NCI-H1092 treated with DMSO at 0.1 percent for 48 hours (cell line): ENCODE measurements at places on chromosomes 4 and X.

DNA sequence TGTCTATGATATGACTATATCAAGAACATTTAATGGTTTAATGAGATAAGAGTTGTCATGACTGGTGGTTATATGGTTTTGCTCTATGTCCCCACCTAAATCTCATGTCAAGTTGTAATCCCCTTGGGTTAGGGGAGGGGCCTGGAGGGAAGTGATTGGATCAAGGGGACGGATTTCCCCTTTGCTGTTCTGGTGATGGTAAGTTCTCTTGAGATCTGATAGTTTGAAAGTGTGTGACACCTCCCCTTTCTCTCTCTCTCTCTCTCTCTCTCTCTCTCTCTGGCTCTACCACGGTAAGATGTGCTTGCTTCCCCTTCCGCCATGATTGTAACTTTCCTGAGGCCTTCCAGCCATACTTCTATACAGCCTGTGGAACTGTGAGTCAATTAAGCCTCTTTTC, 803.4 kb downstream of the TRIML1 start:
- no peak for DNase-seq

DNA sequence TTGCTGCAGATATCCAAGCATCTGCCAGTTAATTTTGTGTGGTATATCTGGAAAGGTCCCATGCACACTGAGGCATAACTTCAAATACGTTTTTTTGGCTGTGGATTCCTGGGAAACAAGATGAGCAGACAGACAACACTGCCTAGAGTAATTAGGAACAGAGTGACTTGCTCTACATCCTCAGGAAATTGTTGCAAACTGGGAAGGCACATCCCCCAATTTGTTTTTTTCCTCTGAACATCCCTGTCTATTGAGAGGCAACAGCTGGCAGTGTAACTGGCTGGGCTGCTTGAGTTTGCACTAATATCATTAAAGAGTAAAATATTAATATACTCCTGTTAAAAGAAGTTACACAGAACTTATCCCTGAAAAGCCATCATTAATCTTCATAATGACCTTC, 207.7 kb upstream of the SLIT2 start:
- DNase-seq: no peak

DNA sequence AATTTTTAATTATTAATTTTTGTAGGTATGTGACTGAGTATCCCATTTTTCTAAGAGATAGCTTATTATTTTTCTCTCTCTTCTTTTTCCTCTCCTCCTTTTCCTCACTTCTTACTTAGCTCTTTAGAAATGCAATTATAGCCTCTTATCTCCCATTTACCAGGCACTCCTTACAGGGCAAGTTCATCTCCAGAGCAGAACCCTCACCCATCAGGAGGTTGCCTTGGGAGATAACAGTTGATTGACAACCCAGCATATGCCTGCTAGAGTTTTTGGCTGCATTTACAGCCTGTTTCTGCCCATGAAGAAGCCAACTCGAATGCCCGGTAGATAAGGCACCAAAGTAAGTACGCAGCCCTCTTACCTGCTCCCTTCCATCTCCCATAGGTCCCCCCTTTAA, 572.9 kb upstream of the ZFP42 start:
- no peak for DNase-seq

DNA sequence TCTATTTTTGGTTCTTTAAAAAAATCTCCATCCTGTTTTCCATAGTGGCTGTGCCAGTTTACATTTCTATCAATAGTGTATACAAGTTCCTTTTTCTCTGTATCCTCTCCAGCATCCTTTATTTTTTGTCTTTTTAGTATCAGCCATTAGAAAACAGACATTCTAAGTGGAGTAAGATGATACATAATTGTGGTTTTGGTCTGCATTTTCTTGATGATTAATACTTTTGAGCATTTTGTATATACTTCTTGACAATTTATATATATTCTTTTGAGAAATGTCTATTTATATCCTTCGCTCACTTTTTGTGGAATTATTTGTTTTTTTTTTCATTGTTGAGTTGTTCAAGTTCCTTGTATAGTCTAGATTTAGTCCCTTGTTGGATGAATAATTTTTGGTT, 382.2 kb upstream of the SPOCK3 start:
- no peak for DNase-seq

- DNase-seq: peak; percentile 47
These were observed 929 bp downstream of the ZBTB33 start for GRCh38 chrX:120251471-120252011.

GRCh38 chr4:141540643-141541042, 95.7 kb upstream of the IL15 start:
- DNase-seq: no peak

GRCh38 chr4:155047755-155048154, 160.7 kb upstream of the NPY2R start:
- no peak for DNase-seq

GRCh38 chr4:92599044-92599443, 295.3 kb downstream of the GRID2 start:
- no peak for DNase-seq

GRCh38 chr4:130675266-130675665, 1579.3 kb downstream of the C4orf33 start:
- DNase-seq: no peak

DNA sequence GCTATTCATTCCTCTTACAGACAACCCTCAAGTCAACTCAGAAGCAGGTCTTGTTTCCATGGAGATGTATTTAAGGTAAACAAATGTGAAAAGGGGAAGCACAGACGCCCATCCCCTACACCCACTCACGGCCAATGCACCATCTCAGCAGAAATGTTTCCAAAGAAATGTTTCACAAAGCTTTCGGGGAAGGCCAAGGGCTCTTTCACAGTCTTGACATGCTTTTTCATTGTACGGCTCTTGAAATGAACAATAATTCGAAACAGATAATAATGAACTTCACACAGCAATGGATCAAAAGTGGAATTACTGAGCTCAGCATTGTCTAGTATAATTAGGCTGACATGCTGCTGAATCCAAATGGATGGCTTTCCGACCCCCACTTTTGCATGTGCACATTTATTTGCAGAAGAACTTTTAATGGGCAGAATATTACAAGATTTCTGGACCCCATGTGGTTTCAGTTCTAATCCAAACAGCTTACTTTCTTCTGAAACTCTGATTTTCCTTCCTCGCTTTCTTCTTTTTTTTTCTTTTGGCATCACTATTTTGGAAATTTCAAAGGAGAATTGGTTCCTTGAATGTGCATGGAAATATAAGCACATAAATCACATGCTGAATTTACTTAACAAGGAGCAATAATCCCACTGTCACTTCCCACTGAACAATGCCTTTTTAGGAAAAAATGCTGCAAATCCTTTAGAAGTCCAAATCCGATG, 160.9 kb downstream of the SMIM20 start:
- no peak for DNase-seq

GRCh38 chr4:144300616-144301015, 160.1 kb upstream of the GYPA start:
- DNase-seq: no peak

GRCh38 chr4:87005690-87006425, 71.0 kb downstream of the AFF1 start:
- peak; percentile 49 for DNase-seq

DNA sequence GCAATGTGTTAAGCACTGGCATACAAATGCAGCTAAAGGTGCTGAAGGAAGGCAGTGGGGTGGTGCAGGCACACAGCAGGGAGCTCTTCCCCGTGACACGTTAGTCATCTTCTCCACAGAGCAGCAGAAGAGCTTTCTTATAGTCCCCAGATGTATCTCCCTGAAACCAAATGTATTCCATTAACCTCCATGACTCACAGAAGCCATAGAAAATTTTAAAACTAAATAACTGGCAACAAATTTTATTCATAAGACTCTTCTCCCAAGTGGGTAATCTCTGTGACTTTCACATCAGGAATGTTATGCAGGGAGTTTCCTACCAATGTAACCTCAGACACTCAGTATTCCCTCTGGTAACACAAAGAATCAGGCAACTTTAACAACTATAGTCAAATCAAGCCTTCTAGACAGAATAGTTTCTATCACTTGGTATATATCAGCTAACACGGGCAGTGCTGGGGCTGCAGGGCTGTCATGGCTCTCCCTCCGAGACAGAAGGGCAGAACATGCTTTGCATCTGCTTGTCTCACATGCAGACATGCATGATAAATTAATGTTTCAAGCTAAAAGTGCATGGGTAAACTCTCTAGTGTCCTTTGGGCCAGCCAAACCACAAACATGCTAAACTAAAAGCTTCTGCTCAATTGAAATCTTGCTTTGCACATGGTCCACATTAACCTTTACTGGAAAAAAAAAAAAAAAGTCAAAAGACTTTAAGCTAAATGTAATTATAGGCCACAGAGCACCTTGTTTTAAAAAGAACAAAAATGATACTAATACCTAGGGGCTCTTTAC, 28.2 kb downstream of the ANXA5 start:
- DNase-seq: no peak

DNA sequence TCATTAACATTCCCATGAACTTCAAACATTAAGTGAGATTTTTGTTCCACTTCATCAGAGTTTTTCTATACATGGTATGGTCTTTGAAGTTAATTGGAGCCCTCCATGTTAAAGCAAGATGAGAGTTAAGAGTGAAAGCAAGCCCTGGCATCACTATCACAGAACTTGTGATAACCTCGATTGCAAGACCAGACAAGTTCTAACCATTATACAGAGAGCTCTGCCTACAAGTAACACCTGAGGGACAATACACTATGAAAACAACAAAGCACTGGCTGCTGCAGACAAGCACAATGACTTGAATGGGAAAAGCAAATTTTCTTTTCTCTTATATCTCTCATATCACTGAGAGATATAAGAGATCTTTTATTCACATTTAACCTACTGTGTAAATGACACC, 126.6 kb upstream of the GYPA start:
- no peak for DNase-seq

- no peak for DNase-seq
These were observed 305 bp upstream of the MAB21L2 start for GRCh38 chr4:150581641-150582051.

DNA sequence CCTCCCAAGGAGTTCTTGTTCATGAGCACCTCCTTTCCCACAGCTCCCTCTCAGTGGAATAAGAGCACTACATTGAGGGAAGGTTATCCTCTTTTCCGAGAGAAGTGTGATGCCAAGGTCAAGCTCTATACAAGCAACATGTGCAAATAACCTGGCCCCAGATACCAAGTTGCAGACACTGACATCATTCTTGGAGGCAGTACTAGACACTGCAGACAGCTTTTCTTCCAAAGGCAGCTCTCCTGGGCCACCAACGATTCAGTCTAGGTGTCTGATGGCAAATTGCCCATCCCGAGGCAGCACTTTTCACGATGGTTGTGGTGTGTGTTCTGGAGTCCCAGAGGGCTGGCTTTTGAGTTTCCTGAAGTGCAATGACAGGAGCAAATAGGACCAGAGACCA, 384.9 kb downstream of the TLL1 start:
- no peak for DNase-seq

DNA sequence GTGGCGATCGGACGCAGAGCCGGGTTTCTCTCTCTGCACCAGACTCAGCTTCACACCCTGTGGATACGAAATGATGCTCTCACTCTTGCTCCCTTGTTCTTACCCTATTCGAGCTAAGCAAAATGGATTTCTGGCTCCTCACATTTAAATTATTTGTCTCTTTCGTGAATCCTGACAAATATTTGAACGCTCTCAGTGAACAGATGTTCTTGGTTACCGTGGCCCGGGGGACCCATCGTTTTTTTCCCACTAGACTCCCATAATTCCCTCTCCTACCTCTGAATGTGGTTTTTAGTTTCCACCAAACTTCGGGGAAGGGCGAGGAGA, 630 bp downstream of the SMARCA5 start:
- DNase-seq: peak; percentile 57

- DNase-seq: no peak
These were observed 73.7 kb downstream of the ELOVL6 start for GRCh38 chr4:110124711-110125110.
